Right hindlimb (tissue), 1 donor: ENCODE measurements at places on chromosomes 11 and 22.

DNA sequence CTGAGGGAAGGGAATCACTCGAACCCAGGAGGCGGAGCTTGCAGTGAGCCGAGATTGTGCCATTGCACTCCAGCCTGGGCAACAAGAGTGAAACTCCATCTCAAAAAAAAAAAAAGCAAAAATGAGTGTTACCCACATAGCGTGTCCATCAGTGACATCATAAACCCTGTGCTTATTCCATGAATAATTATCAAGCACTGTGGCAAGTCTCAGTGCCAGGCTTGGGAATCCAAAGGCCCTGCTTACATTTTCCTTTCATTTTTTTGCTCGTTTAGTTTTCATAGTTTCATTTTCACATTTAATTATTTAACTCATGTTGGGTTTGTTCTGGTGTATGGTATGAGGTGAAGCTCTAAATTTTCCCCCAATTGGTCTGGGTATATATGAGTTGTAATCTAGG lies 46.5 kb downstream of the NEU3 start:
- no peak for DNase-seq

GRCh38 chr11:64121663-64122410 lies 44.1 kb downstream of the MACROD1 start:
- no peak for DNase-seq

- no peak for DNase-seq
Measured at GRCh38 chr11:27679136-27680015, 20.9 kb downstream of the BDNF start.

DNA sequence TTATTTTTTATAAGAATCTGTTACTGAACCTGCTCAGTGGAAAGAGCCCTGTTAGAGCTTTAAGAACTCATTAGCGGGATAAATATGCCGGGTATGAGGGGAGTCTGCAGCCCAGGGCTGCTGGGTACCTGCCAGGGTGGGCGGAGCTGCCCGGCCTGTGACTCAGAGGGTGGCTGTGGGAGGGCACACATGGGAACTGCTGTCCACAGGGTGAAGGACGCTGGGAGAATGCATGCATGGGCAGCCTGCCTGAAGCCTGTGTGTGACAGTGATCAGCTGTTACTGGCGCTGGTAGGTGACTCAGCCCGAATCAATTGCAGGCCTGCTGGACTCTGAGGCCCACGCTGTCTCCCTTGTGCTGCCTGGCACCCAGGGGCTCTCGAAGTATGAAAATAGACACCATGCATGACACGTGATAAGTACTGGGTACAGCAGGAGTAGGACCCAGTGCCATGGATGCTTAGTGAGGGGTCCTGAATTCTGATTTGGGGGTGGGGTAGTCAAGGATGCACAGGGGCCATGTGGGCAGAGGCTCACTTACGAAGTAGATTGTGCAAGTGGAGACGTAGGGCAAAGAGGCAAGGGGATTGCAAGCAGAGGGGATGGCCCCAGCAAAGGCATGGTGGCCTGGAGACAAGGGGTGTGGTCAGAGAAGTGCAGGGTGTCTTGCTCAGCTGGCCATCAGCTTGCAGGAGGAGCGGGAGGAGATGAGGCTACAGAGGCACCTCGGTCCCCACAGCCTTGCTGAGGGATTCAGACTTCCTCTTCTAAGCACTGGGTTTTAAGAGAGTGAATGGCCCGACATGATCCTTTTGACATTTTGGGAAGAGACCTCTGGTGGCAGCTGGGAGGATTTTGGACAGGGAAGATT lies 36.5 kb downstream of the GRIK4 start:
- DNase-seq: peak; percentile 85

DNA sequence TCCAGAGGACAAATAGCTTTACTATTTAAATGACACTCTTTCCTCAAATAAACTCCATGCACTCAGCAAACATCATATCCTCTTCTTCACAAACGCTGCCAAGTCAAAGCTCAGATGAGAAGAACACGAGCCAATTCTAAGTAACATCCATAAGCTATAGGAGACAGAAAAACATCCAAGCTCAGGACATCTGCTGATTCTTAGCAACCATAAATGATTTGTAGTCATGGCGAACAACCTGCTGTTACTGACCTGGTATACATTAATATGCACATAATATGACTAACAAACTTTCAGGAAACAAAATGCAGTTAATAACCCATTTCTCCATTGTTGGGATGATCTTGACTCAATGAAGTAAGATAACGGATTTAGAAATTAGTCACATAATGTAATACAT lies 6.7 kb downstream of the GALNT18 start:
- DNase-seq: no peak

DNA sequence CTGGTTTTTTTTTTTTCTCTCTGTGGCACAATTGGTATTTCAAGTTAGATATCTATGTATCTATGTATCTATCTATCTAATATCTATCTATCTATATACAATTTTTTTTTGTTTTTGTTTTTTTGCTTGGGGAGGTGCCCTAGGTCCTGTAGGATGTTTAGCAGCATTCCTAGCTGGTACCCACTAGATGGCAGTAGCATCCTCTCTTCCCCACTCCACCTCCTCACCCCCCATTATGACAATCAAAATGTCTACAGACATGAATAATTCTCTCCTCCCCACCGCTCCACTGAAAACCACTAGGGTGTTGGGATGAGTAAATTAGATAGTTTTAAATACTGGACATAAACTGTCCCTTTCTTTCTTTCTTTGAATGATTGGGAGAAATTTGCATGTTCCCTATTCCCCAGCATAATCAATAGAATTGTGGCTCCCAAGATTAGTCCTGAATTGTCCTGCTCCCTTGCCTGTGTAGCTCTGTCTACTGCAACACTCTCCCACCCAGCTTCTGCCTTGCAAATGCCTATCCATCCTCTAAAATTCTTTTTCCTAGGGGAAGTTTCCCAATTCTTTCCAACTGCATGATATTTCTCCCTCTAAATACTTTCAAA lies 1152.4 kb downstream of the LRRC4C start:
- no peak for DNase-seq

- no peak for DNase-seq
Measured at GRCh38 chr11:128879817-128880216, 11.3 kb upstream of the KCNJ5 start.

GRCh38 chr11:94741022-94741679 lies 27.0 kb upstream of the AMOTL1 start:
- peak; percentile 64 for DNase-seq

- DNase-seq: peak; percentile 47
Measured at GRCh38 chr22:42910221-42910942, 53.3 kb upstream of the ARFGAP3 start.

DNA sequence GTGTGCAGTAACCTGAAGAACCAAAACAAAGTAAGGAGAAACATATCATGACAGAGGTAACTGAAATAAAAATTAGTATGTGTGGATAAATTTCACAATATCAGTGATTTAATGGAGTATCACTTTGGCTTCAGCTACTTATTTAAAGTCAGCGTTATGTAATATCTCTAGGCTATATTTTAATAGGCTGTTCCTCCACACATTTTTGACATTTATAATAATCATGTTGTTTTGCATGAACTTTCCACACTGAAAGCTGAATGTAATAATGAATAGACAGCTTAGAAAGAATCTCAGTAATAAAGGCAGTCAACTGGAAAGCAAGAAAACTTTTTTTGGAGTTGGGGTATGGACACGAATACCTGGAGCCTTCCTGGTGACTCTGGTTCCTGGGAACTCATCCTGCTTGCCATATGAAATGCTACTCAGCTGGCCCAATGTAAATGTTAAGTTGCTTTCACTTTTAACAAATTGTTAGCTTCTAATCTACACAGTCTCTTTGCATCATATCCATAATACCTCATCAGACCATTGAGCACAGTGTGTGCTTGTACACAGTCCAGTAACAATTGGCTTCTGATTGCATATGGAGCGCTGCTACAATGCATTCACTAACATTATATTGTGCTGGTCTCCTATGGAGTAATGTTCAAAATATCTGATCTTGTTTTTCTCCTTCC lies 257.7 kb downstream of the SOX6 start:
- no peak for DNase-seq

GRCh38 chr11:109384873-109385272 lies 37.1 kb upstream of the C11orf87 start:
- no peak for DNase-seq

DNA sequence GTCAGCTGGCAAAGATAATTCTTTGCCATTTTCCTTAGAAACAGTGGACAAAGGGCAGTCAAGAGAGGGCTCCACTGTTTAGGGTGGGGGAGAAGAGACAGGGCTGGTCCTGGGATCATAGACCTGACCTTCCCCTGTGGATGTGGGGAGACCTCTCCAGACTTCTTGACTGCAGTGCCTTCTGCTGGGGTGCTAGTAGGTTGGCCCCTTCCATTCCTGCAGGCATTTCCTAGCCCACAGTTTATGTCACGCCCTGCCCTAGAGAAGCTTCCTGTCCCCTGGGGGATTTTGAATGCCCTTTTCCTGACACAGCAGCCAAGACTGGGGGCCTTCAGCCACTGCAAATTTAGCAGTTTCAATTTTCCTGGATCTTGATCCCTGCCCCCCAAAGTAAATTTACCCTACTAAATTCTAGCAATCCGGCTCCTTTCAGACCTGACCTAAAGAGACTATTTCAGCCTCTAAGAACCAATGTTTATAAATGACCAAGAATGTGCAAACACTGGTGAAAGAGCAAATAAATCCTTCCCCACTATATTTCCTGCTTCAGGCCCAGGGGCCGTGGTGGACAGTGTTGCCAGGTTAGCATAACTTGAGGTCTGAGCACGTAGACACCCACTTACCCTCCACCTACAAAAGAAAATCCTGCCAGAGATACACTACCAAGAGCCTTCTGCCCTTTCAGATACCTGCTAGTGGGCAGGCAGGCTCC lies 58.4 kb downstream of the PPFIBP2 start:
- DNase-seq: no peak

DNA sequence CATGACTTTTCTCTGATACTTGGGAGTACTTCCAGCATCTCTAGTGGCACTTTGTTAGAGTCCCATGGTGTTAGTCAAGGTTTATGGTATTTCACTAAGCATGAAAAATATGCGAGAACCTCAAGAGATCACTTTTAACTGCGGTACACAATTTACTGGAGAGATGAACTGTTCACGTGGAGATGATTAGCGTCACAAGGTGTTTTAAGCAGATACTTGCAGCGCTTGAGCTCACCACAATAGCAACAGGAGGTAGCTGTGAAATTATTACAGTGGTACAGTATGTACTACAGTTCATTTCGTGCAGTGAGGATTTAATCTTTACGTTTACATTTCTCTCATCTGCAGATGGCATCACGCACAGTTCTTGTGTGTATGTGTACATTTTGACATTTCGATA lies 4.5 kb downstream of the PARVA start:
- DNase-seq: no peak

GRCh38 chr11:57460022-57460757 lies at the start of gene RTN4RL2:
Gene RTN4RL2, plus strand, starts transcription at chr11:57460528. Its CDS starts 338 bp downstream, at chr11:57460866.
- peak; percentile 72 for DNase-seq

DNA sequence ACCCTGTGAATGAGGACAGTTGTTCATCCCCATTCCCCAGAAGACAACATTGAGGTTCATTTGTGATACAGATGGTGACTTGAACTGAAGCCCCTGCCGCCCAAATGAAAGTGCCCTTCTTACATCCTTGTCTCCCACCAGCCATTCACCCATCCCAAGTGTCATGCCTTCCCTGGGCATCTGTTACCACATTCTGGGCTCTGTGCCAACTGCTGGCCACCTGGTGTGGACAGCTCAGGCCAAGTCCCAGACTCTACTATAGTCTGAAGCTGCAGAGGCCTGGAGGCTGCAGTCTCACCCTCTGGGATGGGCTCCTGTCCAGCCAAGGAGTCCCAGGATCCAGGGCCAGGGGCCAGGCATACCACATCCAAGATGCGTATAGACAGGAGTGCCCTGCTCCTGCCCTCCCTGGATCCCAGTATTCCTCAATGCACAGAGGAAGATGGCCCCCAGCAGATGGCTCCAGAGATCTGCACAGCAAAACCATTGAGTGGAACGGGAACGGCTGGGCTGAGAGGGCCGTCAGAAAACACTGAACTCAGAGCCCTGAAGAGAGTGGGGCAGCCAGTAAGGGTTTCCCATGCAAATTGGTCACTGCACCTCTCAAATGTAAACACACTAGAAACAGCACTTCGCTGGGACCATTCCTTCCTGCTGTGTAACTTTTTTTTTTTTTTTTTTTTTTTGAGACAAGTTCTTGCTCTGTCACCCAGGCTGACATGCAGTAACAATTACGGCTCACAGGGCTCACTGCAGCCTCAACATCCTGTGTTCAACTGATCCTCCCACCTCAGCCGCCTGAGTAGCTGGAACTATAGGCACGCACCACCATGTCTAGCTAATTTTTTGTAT lies 22.8 kb downstream of the ARRB1 start:
- DNase-seq: peak; percentile 74

GRCh38 chr11:76380159-76380976 lies 564 bp downstream of the THAP12 start:
- DNase-seq: peak; percentile 58

GRCh38 chr11:128552783-128553661 lies 34.3 kb downstream of the ETS1 start:
- peak; percentile 35 for DNase-seq
